ENCODE measurements at places on chromosomes 4 and X. TPM values are rescaled to one million over a fixed set of nuclear protein-coding genes. Genes with fewer than 3 reads are reported as not detected.

The PRKX gene
- 9.4 TPM for total RNA-seq

The GPRIN3 gene
- 13.2 TPM for total RNA-seq

The ODAPH gene
- not detected for total RNA-seq

The FGG gene
- not detected for total RNA-seq

The TMPRSS11F gene
- total RNA-seq = not detected

The STARD8 gene
- 9.2 TPM for total RNA-seq

The MAGEE1 gene
- 0.80 TPM for total RNA-seq

The GPR34 gene
- 56.3 TPM for total RNA-seq

The FAM114A1 gene
- 85.9 TPM for total RNA-seq

The FAT4 gene
- total RNA-seq = 25.1 TPM

The L1CAM gene
- total RNA-seq = 0.66 TPM

The MAPK10 gene
- total RNA-seq = 46.2 TPM

The ARL9 gene
- not detected for total RNA-seq

The FAM184B gene
- 0.59 TPM for total RNA-seq

Measured in breast epithelium (tissue), 4 donors.